Inflammatory macrophage (primary cell): ENCODE measurements at places on chromosomes 7 and 10.
A peak's percentile ranks its signal among the peaks of the same experiment; 100 is the strongest.

DNA sequence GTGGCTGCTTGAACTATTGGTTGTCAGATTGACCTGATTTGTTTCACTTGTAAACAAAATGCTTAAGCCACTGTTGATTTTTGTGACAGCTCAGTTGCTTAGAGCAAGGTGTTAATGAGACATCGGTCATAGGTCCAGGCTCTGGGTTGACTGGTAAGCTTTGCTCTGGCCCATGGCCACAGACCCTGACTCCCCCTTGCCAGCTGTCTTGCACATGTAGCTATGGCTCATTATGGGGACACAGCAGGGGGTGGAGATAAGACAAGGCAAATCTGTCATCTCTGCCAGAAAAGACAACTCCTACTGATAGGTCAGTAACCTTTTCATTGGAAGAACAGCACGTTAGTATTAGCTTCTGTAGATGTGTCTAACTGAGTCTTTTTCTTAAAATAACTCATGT is 95.3 kb downstream of the KAT6B start:
- no peak for DNase-seq

DNA sequence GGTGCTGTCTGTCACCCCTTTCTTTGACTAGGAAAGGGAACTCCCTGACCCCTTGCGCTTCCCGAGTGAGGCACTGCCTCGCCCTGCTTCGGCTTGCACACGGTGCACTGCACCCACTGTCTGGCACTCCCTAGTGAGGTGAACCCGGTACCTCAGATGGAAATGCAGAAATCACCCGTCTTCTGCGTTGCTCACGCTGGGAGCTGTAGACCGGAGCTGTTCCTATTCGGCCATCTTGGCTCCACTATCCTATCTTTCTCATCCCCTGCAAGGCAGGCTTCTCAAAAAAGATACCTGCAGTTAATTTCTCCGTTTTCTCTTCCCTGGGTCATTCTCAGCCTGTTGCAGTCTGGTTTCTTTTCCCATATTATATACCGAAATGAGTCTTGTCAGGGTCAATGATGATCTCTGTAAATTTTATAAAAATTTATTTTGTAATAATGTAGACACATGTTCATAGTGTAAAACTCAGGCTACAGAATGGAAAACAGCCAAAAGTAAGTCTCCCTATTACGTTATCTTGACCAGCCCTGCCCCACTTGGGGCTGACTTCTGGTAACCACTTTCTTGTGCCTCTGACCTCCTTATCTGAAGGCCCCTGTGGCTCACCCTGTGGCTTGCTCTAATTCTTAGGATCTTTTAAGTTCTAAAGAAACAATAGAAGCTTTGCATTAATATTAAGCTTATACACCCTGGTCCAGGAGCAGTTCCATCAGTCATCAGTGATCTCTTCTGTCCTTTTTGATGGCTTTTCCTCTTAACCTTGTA is 20.7 kb downstream of the BLVRA start:
- DNase-seq, result no peak

DNA sequence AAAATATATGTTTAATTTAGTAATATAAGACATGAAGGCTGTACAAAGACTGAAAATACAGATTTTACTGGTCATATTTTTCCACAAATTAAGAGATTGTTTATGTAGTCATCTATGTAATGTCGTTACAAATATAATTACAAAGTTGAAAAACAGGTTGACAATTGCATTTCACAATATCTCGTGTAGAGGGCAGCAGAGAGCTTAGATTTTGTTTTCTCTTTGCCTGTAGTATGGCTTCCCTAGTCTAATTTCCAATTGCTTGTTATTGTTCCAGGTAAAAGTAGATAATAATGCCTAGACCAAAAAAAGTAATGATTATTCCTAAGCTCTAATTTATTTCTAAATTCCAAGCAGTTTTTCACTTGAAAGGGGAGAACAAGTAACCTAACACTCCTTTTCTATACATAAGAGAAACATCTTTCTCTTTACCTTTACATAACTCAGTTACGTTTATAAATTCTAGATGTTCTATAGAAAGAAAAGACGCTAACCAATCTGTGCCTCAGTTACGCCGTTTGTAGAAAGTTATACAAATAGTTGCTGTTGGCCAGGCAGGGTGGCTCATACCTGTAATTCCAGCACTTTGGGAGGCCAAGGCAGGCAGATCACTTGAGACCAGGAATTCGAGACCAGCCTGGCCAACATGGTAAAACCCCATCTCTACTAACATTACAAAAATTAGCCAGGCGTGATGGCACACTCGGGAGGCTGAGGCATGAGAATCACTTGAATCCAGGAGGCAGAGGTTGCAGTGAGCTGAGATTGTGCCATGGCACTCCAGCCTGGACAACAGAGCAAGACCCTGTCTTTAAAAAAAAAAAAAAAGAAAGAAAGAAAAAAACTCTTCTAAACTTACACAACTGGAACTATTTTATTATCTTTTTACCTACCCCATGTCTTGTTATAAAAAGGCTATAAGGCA is 30.0 kb downstream of the NET1 start:
- DNase-seq, result peak; percentile 67

DNA sequence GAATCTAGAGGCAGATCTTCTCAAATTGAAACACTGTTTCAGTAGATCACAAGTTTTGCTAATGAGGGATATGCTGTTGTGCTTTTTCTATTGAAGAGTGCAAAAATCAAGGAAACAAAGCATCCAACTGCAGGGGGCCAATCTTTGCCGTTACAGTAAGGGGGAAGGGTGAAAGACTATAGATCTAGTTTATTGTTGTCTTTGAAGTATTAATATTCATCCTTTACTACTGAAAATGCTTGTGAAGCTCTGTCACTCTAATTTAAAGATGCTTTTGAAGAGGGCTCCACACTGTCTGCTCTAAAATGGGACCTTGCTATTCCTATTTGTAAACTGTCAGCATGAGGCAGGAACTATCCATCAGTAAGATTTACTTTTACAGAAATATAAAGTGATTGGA is 110.3 kb downstream of the MBL2 start:
- DNase-seq, result no peak

DNA sequence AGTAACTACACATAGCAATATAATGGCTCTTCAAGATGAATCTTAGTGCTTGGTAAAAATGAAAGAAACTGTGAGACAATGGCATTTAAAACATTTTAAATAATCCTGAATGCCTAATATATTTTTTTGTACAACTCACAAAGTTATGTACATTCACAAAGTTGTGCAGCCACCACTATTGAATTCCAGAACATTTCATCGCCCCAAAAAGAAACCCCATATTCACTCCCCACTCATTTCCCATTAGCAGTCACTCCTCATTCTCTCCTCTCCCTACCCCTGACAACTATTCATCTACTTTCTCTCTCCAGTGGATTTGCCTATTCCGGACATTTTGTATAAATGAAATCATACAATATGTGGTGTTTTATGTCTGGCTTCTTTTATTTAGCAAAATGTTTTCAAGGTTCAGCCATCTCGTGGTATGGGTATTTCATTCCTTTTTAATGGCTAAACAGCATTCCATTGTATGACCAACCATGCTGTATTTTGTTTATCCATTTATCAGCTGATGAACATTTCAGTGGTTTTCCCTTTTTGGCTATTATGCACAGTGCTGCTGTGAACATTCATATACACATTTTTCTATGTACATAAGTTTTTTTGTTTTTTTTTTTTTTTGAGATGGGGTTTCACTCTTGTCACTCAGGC is 34.7 kb downstream of the ENTPD7 start:
- no peak for DNase-seq

DNA sequence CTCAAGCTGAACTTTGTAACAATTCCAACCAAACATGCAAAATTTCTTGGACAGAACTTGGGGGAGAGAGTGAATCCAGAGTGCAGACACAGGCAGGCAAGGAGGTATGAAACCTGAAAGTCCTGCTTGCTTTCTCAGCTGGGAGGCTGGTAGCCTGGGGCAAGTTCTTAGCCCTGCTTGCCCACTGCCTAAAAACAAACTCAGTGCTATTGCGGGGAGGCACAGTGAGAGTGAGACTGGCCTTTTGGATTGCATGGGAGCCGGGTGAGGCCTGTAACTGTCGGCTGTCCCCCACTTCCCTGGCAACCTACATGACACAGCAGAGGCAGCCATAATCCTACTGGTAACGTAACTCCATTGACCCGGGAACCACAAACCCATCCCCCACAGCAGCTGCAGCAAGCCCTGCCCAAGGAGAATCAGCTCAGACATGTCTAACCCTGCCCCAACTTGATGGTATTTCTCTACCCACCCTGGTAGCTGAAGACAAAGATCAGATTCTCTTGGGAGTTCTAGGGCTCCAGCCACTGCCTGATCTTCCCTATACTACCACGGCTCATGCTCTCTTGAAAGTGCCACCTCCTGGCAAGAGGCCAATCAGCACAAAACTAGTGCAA is 663.6 kb downstream of the GRM8 start:
- no peak for DNase-seq

DNA sequence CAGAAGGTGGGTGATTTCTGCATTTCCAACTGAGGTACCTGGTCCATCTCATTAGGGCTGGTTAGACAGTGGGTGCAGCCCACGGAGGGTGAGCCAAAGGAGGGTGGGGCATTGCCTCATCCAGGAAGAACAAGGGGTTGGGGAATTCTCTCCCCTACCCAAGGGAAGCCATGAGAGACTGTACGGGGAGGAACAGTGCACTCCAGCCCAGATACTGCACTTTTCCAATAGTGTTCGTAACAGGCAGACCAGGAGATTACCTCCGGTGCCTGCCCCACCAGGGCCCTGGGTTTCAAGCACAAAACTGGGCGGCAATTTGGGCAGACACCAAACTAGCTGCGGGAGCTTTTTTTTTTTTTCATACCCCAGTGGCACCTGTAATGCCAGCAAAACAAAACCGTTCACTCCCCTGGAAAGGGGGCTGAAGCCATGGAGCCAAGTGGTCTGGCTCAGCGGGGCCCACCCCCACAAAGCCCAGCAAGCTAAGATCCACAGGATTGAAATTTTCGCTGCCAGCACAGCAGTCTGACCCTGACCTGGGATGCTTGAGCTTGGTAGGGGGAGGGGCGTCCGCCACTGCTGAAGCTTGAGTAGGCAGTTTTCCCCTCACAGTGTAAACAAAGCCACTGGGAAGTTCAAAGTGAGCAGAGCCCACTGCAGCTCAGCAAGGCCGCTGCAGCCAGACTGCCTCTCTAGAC is 31.2 kb downstream of the ARMC10 start:
- no peak for DNase-seq

DNA sequence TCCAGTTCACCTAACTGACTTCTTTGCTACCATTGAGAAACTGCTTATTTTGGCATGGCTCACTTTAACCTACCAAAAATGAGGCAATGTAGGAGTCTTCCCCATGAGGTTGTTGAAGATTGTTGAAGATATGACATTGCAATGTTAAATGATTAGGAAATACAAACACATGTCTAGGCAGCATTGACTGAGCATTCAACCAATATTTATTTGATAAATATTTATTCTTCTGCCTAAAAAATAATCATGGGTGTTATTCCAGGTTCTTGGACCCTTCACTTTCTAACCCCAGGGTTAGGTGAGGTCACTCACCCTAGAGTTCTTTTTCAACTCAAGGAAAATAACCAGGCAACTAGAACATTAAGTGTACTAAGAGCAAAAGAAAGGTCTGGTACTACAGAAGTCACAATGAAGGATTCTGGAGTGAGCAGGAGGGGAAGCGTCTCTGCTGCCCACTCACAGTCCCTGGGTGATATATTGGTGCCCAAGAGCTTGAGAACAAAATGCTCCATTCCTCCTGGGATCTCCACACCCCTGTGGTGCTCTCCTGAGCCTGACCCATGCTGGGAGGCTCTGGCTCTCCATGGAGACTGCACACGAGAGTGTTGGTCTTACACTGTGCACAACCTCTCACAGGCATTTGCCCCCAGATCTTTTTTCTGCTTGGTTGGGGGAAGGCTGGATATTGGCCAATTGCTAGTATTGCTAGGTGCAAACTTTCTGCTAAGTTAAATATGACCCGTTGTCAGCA is 123.4 kb downstream of the SPAG6 start:
- no peak for DNase-seq

DNA sequence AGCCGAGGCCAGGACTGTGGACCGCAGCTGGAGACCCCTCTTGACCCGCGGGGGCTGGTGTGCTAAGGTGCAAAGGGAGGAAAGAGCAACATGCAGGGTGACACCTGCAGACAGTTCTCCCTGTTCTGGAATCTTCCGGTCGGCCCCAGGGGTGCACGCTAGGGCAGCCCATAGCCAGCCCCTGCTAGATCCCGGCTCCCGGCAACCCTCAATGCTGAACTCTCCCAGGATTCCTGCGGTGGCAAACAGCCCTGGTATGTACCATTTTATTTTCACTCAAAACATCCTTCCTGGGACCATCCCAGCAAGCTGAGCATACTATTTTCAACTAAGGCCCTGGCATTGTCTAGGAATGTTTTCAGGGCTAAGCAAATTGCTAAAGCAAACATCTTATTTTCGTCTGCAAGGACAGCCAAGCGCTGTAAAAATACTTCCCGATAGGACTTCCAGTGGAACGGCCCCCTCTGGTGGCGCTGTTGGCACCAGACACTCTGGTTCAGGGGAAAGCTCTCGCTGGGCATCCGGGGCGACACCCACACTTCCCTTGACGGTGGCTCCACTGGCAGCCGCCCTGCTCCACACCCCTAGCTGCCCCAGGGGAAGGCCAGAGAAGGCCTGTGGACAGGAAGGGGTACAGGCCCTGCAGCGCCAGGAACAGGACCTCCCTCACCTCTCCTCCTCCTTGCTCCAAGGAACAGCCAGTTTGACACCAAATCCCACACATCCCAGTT is 99.4 kb downstream of the CTBP2 start:
- DNase-seq, result peak; percentile 89

DNA sequence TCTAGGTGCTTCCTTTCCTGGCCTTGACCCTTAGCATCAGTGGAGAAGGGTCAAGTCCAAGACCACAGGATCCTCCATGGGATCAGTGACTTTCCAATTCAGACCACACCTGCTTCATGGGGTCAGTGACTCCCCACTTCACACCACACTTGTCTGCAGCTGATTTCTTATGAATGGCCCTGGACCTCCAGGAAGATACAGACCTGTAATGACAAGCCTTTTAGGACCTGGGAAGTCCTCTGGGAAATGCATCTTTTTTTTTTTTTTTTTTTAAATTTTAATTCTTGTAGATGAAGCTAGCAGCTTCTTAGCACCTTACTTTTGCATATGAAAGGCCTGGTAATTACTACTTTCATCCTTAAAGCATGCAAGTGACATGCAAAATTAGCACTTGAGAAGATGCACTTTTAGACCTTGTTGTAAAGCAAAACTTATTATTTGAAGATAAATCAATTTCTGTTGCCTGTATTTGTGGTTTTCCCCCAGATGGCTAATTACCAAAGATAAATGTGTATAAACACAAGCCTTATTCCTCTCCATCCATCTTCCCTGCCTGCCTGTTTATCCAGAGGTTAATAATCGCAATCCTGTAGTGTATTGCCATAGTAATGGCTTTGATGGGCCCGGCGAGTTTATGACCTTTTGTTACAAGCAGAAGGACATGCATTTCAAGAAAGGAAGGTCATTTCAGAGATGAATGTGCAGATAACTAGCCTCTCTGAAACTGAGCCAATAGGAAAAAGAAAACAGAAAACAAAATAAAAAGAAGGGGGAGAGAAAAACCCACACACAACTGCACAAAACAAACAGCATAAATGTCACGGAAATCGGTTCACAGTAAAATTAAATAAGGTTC is 1018.7 kb downstream of the TYW1 start:
- no peak for DNase-seq

DNA sequence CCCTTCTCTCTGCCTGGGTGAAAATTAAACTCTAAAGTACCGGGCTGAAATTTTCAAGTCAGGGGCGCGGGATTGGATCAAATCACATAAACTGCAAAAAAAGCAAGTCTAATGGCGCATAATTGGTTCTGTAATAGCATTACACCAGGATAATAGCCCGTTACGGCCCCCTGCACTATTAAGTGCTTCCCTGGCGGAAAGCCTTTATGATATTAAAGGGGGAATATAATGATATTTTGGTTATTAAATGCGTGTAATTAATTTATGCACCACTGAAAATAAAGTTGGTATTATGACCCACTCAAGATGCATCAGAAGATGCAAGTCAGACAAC is 744 bp upstream of the DRGX start:
- DNase-seq, result no peak
